T1000 (cell line): ENCODE measurements at places on chromosomes 5 and 9.

DNA sequence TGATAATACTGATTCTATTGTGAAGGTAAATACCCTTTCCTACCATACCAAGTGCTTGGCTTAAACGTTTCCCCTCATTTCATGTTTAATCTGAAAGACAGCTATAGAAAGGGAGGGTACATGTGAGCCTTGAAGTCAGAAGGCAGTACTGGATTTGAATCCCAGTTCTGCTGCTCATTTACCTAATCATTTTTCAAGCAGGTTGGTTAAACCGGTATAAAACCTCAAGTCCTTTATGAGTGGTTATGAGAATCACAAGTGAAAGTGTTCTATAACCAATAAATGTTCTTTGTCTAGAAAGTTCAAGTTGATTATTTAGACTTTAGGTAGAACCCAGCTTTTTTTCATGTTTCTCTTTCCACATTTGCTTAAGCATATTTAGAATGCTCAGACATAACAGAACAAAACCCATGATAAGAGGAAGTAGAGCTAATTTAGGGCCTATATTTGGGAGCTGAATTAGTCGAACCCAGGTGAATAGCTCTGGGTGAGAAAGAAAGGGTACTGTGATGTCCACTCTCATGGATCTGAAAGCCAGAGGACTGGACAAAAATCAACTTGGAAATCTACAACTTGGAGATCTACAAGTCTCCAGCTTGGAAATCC lies 29.7 kb upstream of the F2RL2 start:
- DNase-seq: no peak

- DNase-seq: no peak
Observed at GRCh38 chr5:174937201-174938123, 213.1 kb downstream of the MSX2 start.

DNA sequence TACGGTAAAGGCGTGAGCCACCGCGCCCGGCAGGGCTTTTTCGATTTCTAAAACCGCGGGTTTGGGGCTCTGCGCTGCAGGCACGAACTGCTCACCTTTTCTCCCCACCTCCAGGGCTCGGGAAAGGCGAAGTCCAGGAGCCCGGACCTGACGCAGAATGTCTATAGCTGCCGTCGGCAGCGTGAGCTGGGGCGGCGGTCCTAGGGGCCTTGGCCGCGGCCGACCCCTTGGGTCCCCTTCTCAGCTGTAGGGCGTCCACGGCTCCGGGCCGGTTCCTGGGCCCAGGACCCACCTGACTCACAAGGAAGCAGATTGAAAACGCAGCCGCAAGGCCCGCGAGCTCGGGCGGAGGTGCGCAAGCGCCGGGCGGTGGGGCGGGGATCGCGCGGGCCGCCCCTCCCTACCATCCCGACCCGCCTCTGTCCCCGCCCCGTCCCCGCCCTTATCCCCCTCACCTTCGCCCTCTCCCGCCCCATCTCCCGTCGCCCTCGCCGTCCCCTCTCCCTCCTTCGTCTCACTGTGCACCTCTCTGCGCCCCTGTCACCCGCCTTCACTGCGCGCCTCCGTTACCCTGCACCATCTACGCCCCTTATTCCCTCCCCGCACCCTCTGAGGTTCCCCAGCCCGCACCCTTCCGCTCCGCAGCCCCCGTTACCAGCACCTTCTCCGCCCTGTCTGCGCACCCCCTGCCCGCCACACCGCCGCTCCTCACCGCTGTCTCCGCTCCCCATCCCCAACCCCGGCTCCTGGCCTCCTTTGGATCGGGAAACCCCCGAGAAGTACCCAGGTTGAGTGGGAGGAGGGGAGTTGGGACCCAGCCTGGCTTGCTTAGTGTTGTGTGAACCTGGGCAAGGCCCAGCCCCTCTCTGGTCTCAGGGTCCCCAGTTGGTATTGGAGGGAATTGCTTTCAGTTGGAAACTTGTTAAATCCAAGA lies at the start of gene HDHD3:
TSS of gene HDHD3 (minus strand) at position 353 of the 934 bp plus-strand sequence. CDS start 2,632 bp downstream, outside the sequence.
- DNase-seq: peak; percentile 56

DNA sequence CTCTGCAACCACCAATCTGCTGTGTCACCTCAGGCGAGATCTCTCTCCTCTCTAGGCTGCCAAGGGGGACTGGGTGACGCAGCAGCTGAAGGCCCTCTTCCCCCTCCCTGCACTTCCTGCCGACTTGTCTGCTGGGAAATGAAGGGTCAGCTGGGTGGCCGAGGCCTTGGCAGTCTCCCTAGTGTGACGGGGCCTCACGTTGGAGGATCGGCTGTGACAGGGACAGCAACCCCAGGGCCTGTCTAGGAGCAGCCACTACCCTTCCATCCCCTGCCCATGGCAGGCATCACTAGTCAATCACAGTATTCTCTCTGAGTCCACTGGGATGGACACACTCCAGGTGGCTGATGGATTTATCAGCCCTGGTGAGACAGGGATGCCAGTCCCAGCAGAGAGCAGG lies 107.3 kb upstream of the SARDH start:
- DNase-seq: no peak

DNA sequence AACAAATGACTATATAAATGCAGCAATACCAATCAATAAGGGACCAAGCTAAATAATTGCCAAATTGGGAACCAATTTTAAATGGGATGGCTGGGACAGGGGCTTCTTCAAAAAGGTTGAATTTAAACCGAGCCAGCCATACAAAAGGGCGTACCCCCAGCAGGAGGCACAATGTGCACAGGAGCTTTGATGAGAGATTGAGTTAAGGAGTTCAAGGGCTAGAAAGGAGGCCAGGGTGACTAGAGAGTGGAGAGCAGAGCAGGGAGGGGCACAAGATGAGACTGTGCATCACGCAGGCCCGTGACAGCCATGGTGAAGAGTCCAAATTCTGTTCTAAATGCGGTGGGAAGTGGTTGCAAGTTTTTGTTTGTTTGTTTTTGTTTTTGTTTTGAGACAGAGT lies 23.3 kb upstream of the PDCD1LG2 start:
- no peak for DNase-seq

DNA sequence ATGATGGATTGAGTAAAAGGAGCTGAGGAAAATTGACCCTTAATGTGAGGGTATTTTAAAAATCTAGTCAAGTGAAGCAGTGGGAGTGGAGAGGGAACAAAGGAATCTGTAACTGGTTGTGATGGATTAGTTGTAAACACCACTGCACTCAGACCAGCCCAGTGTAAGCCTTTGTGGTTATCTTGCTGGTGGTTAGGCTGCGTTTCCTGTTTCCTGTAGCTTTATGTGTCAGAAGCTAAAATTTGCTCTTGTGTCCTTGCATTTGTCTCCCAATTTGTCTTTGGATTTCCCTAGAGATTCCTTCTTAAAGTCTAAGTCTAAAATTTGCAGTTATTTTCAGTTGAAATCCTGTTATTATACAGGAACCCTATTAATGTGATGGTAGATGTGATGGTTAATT lies 6.3 kb downstream of the IFNA21 start:
- DNase-seq: no peak

DNA sequence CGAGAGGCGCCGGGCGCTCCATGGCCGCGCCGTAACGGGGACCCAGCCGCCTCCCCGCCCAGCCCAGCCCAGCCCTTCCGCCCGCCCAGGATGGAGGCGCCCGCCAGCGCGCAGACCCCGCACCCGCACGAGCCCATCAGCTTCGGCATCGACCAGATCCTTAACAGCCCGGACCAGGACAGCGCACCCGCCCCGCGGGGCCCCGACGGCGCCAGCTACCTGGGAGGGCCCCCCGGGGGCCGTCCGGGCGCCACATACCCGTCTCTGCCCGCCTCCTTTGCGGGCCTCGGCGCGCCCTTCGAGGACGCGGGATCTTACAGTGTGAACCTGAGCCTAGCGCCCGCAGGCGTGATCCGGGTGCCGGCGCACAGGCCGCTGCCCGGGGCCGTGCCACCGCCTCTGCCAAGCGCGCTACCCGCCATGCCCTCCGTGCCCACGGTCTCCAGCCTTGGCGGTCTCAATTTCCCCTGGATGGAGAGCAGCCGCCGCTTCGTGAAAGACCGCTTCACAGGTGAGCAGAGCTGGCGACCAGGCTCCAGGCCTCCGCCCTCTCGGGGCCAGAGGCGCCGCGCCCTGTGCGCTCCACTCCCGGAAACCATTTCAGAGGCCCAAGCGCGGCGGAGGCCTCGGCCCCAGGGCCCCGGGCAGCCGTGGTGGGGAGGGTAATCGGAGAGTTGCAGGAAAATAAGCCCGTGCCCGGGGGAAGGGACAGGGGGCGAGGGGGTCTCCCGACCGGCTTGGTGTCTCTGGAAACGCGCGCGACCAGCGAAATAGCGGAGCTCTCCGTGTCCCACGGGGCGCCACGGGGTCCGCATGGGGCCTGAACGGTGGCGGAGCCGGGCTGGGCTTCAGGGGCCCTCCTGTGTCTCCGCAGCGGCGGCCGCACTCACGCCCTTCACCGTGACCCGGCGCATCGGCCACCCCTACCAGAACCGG lies 496 bp downstream of the TLX3 start:
- no peak for DNase-seq

GRCh38 chr5:106510321-106510720 lies 1160.4 kb downstream of the EFNA5 start:
- no peak for DNase-seq

GRCh38 chr9:24721621-24722020 lies 175.9 kb upstream of the IZUMO3 start:
- no peak for DNase-seq

DNA sequence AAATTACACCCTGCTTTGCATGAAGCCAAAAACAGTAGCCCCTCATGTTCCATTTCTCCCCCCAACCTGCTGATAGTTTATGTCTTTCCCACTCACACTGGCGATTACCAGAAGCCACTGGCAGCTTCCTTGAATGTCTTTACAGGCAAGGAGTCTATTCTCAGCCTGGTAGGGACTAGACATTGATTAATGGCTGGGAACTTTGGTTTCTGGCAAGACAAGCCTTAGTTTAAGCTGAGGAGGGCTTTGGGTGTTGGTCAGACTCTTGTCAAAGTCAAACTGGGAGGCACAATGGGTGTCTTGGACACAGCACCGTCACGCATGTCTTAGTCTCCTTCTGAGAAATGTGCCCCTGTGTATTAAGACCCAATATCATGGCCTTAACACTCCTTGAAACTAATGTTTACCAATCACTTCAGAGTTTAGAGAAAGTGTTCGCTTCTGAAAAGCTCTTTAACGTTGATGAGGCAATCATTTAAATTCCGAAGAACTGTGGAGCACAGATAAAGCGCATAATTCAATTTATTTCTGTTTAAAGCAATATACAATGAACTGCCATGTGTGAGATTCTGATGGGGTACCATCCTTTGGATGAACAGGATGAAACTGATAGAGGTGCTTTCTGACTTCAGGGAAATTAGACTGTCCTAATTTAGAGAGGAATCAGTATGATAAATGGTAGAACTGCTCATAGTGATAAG lies 53.9 kb upstream of the CPEB4 start:
- DNase-seq: no peak

DNA sequence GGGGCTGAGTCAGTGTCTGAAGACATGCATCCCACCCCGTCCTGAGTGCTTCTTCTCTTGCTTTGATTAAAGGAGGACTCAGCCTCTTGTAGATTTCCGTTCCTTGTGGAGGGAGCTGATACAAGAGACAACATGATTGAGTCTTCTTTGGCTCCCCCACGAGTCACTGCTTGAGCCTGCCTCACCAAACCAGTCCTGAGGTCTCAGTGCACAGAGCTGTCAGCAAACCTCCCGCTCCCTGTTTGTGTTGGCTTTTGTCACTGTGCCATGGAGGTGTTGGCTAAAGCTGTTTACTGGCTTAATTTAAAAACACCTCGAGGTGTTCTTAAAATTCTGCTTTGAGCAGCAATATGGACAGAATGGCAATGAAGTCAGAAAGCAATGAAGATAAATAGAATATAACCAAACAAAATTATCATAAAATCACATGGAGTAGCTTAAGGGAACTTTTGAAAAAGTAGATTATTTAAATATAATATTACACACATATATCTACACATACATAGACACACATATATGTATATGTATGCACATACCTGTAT lies 234.1 kb upstream of the ANKRD55 start:
- DNase-seq: no peak

GRCh38 chr9:17905366-17905765 lies 326.5 kb downstream of the SH3GL2 start:
- DNase-seq: no peak

GRCh38 chr9:133535306-133535877 lies 888 bp downstream of the ADAMTSL2 start:
- no peak for DNase-seq

GRCh38 chr9:90854637-90855175 lies 53.1 kb downstream of the SYK start:
- DNase-seq: no peak

GRCh38 chr5:27240791-27241190 lies 202.4 kb upstream of the CDH9 start:
- DNase-seq: no peak

DNA sequence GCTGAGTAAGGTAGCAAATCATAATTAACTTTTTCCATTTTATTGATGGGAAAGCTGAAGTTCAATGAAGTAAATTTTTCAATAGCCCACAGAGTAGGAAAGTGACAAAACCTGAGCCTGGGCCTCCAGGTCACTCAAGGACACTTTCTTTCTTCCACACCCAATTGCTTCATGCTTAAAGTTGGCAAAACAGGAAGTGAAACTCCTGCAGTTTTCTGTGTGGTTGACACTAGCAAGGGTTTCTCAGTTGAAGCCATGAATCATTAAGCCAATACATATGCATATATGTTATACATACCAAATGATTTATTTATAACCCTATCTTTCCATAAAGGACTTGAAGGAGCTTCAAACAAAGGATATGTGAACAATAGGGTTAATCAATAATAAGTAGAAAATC lies 13.9 kb downstream of the TLR4 start:
- DNase-seq: no peak

GRCh38 chr5:60023255-60023654 lies 129.7 kb upstream of the PDE4D start:
- DNase-seq: no peak

- no peak for DNase-seq
Observed at GRCh38 chr9:27377147-27377807, 80.3 kb upstream of the EQTN start.

DNA sequence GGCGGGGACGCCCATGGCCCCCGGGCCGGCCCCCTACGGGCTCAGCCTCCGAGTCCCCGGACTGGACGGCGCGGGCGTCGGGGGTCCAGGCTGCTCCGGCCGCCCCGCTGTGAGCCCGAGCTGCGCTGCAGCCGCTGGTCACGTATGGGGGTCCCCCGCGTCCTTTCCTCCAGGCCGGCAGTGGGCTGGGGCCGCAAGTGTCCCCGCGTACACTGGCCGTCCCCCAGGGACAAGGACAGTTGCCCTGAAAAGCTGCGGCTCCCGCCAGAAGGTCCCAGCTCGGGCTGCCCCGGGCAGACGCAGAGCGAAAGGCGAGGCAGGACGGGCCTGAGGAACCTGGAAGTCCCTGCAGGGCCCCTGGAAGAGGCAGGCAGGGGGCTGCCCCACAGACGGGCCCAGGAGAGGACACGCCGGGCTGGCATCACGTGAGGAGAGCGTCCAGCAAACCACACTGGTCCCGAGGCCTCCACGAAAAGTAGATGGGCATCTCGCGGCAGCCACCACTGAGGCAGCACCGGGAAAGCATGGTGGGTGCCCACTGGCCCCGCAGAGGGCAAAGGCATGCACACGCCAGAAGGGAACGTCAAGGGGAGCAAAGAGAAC lies 3.3 kb upstream of the NKD2 start:
- no peak for DNase-seq
